ENCODE measurements at places on chromosomes 6 and 20.

- no peak for DNase-seq
Measured at GRCh38 chr20:21183722-21184121, 57.8 kb downstream of the KIZ start.

GRCh38 chr6:86888301-86888700 lies 49.0 kb upstream of the HTR1E start:
- no peak for DNase-seq

DNA sequence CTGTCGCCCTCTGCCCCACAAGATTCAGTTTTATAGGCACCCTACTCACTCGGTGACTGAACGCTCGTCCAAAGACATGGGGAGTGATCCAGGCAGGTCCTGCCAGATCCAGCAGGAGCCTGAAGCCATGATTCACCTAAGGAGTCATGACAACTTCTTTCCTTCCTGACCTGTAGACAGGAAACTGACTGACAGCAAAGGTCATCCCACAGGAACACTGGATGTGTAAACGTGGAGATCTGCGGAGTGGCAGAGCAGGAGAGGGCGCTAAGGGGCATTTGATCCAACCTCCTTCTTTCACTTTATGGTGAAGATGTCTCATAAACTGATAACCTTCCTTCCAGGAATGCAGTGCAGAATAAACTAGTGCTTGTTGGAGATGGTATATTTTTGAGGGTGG lies 192.2 kb downstream of the GJA10 start:
- DNase-seq: no peak

DNA sequence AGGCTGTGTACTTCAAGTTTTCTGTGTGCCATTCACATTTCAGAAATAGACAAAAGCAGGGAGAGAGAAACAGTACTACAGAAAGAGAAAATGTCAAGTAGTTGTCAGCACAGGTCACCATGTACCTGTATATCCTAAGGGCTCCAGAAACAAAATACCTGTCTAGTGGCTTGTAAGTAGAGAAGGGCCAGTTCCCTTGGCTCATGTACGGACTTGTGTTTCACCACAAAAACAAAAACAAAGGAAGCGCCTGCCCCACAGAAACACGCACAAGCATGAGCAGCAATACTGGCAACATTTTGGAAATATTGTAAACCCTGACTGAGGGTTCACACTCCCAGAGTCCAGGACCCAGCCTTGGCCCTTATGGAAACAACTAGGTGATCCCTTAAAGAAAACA lies 44.3 kb downstream of the CNKSR3 start:
- no peak for DNase-seq

GRCh38 chr6:33845031-33845745 lies 41.4 kb upstream of the MLN start:
- DNase-seq: no peak

DNA sequence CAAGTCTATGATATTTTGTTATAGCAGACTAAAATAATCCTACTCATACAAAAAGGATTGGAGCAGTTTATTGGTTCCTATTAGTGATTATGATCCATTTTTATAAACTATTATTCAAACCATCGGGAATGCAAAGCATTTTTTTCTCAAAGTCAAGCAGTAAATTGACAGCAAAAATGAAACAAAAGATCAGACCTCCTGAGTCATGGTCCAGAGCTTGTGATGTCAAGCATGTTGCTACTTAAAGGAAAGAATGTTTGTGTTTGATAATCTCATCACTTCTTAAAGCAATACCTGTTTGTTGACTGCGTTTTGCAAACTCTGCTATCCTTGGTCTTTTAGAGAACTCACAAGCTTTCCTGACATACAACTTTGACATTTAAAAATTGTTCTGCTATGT lies 204.4 kb downstream of the SAMD5 start:
- no peak for DNase-seq

DNA sequence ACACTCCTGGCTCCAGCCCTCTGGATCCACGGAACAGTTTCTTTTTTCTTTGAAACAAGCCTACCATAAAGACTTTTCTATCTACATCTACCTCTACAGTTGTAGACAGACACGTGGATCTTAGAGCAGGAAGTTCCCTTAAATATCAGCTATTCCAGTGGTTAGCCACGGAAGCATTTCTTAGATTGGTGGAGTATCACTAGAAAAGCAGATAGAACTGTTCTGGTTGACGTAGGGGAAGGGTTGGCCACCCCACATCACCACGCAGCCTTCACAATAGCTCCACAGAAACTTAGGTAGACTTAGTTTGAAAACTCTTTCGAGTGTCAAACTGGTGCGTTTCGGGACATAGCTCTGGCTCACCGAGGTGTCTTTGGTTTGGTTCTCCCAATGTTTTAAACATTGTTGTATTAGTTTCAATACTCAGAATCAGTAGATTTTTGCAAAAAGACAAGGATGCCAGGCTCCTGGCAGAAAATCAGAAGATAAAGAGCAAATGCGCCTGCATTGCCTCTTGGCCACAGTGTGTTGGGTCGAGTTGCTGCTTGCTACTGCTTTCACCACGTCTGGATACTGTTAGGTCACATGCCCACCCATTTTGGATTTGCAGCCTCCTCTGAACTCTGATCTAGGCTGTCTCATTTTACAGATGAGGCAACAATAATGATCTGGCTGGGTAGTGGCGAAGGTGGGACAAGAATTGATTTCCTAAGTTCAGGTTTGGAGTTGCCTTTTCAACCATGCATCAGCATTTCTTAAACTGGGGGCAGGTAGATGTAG lies 71.5 kb upstream of the DTNBP1 start:
- DNase-seq: no peak

DNA sequence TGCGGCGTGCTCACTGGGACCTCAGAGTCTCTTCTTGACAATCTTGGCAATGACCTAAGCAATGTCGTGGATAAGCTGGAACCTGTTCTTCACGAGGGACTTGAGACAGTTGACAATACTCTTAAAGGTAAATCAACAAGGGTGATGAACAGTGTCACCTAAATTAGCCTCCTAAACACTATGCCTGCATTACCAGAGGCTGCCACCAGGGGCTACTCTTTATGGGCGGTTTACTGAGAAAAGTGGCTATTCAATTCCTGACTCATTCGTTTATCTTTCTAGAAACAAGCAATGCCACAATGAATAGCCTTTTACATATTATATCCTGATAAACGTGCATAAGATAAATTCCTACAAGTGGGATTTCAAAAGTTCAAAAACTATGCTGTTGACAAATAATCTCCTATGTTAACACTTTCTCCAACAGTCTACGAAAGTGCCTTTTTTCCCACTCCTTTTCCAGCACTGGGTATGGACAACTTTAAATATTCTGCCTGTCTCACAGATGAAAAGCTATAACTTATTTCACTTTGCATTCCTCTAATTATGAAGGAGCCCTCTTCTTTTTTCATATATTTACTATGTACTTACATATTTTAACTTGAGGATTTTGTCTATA lies 1.3 kb downstream of the BPIFA2 start:
- no peak for DNase-seq

DNA sequence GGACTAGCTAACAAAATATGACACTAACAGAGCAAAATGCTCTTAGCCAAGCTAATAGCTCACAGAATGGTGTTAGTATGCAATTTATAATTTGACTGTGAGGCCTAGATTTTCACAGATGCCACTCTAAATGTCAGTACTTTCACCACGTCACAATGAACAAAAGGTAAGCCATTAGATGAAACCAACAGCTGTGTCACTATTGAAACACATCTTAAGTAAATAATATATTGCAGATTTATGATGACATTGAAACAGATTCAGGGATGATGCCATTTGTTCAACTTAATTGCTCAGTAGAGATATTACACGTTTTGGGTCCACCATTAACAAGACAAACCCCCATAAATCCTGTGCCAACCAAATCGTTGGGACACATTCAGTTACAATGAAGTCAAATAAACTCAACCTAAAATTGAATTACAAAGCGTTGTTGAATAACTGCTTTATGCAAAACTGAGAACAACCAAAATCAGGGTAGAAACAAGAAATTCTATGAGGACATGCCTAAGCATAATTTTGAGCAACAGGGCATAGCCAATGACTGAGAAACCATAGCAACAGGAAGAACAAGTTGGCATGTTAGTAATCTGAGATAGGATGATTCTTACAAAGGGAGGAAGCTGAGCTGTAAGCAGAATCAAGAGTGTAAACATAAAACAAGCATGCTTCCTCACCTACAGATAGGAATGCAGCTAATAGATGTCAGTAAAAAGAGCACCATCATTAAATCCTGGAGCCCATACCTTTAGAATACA lies 85.6 kb upstream of the KHDRBS2 start:
- DNase-seq: no peak

- no peak for DNase-seq
Measured at GRCh38 chr6:77653816-77654215, 977 bp downstream of the MEI4 start.

GRCh38 chr6:100202417-100203194 lies 208.6 kb upstream of the MCHR2 start:
- DNase-seq: no peak

- DNase-seq: no peak
Measured at GRCh38 chr6:165167861-165168260, 141.5 kb downstream of the C6orf118 start.

DNA sequence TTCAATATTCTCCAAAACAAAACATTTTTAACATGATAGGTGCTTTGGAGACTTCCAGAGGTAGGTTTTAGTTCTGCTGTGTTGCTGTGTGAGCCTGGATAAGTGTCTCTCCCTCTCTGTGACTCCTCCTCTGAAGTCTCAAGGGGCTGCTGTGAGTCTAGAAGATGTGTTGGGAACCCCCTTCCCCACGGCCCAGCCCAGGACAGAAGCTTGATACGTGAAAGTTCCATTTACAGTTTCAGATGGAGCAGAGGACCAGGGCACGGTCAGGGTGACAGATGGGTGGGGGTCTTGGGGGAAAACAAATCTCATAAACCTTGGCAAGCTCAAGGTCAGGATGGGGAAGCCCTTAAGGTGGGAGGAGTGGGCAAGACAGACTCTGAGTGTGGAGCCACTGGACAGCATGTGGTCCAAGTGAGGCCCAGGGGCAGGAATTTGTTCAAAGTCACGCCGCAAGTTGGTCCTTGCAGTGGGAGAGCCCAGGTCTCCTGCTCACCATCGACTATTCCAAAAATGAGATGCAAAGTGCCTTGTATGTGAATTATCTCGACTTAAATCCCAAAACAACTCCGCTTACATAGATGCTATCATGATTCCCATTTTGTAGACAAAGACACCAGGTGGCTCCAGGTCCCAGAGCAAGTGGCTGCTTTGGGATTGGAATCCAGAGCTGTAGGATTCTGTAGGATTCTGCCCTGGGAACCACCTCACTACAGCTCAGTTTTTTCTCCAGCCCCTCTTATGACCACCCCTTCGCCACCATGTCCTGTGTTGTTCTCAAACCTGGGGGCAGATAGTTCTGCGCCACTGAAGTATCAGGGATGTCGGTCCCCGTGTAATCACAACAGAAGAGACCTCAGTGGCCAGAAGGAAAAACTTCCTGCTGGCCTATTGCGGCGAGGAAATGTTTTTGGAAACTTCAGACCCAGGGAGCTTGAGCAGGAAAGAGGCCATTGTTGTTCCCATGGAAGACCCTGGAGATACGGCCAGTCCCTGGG lies 1.9 kb downstream of the TGM2 start:
- no peak for DNase-seq

DNA sequence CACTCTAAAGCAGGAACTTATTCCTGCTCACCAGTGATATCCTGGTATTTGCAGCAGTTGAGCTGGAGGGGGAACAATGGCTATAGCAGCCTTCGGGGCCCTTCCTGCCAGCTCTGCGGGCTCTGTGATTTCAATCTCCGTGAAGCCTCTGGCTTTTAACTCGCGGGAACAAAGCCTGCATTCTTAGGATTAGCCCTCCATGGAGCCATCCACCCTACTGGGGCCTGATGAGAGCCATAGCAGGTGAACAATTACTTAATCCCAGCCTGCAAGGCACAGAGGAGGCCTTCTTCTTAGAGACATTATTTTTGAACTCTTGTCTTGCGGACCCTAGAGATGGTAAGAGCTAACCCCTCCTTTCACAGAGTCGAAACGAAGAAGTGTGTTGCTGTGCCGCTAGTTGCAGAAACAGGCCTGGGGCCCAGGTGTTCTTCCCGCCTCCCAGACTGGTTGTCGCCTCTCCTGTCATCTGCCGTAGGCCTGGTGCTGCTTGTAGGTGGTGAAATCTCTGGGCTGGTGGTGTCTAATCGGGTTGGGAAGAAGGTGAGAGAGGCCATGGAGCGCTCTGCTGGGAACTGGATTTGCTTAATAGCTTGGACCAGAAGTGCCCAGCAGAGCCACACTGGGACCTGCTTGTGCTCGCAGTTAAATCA lies 9.7 kb downstream of the GHRH start:
- no peak for DNase-seq

DNA sequence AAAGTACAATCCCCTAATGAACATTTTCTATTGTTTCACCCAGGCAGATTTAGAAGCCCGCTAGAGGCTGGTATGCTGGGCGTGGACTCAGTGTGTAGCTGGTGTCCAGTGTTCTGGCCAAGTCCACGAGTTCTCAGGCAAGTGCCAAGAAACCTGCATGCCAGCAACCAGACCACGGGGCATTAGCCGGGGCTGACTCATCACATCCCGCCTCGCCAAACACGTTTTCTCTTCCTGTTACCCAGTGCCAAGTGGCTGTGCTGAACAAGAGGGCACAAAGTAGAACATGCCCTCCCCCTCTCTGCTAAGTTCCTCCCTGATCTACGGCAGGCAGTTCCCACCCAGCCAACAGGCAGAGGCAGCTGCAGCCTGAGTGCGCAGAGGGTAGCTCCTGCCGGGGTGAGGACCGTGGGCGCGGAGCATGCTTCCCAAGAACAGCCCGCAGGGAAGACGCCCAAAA lies 29.6 kb downstream of the RAMACL start:
- no peak for DNase-seq

DNA sequence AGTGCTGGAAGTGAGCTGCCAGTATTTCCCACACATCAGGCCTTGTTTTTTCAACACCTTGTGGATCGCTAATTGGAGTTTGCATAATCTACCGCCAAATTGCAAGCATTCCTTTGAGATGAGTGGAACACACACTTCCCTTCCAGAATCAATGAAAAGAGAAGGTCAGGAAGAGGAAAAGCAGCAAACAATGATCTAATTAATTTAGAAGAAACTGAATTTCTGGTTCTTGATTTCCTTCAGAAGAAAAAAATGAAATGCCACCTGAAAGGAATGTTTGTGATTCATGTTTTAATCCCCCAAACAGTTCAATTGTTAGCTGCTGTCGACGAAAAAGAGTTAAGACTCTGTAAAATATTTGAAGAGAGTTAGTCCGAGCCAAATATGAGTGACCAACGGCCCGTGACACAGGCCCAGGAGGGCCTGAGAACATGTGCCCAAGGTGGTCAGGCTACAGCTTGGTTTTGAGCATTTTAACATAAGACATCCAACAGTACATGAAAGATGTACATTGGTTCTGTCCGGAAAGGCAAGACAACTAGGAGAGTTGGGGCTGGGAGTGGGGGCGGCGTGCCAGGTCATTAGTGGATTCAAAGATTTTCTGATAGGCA lies 182.3 kb downstream of the MTFR2 start:
- DNase-seq: no peak
